ENCODE measurements at places on chromosomes 2 and 18.
A peak's percentile ranks its signal among the peaks of the same experiment; 100 is the strongest.

DNA sequence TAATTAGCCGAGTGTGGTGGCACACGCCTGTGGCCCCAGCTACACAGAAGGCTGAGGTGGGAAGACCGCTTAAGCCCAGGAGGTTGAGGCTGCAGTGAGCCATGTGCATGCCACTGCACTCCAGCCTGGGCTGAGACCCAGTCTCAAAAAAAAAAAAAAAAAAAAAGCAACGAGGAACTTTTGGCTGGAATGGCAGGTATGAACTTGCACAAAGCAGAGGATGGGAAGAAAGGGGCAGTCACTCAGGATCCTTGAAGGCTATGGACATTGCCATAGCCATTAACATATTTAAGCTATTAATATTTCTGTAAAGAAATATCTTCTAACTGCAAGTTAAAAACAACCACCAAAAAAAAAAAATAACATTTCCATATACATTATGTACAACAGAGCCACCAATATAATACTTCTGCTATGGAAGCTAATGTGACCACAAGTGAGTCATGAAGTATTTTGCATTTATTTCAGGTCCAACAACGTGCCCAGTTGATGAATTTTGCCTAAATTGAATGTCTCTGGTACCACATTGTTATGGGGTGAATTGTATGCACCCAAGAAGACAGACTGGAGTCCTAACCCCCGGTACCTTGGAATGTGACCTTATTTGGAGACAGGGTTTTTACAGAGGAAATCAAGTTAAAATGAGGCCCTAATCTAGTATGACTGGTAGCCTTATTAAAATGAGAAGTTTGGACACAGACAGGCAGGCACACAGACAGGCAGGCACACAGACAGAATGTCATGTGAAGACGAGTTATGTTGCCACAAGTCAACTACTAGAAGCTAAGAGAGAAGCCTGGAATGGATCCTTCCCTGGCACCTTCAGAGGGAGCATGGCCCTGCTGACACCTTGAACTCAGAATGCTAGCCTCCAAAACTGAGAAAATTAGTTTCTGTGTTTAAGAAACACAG is 102.8 kb downstream of the RBMS1 start:
- DNase-seq = no peak

DNA sequence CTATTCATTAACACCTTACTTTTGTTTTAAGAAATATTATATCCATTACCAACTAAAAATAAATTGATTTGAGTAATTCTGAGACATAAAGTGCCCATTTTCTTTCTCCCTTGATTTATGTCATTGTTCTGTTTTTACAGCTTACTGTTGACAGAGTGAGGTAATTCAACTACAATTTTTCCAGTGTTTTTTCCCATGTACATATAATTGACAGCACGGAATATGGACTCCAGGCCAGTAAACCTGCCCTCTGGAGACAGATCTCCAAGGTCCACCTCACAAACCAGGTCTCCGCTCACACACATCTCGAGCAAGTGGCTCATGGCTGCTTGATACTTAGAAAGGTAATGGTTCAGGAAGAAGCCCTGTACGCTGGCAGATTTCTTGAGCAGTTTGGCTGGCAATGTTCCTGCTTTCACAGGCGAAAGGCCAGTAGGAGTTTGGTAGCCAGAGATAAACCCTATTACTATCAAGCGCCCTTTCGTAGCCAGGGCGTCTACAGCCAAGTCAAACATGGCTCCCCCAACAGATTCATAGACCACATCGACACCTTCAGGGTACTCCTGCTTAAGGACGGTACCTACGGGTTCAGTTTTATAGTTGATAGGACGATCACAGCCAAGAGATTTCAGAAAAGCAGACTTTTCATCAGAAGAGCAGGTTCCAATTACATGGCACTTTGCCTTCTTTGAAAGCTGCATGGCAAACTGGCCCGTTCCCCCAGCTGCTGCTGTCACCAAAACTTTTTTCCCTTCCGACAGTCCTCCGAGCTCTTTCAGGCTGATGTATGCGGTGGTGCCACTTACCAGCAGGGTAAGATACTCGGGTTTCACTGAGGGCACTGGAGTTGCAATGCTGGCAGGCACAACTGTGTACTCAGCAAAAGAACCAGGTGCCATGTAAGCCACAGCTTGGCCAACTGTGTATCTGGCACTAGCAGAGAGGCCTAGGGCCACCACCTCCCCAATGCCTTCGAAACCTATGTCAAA is 7.4 kb downstream of the PTGR3 start:
- DNase-seq = no peak

DNA sequence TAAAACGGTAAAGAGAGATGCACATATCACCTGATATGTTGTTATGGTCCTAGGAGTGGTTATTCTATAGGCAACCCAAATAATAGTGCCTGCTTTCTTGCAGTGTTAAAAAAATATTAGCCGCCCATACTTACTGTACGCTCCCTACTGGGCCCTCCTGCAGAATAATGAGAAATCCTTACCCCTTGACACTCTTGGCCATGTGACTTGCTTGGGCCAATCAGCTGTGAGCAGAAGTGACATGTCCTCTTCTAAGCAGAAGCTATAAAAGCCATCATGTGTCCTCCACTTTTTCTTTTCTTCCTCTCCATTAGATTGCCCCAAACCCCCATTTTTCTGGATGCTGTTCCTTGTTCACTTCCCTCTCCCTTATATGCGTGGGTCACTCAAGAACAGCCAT is 90.5 kb upstream of the SPRED2 start:
- DNase-seq = no peak

GRCh38 chr2:128783896-128784295 is 465.2 kb upstream of the HS6ST1 start:
- no peak for DNase-seq

DNA sequence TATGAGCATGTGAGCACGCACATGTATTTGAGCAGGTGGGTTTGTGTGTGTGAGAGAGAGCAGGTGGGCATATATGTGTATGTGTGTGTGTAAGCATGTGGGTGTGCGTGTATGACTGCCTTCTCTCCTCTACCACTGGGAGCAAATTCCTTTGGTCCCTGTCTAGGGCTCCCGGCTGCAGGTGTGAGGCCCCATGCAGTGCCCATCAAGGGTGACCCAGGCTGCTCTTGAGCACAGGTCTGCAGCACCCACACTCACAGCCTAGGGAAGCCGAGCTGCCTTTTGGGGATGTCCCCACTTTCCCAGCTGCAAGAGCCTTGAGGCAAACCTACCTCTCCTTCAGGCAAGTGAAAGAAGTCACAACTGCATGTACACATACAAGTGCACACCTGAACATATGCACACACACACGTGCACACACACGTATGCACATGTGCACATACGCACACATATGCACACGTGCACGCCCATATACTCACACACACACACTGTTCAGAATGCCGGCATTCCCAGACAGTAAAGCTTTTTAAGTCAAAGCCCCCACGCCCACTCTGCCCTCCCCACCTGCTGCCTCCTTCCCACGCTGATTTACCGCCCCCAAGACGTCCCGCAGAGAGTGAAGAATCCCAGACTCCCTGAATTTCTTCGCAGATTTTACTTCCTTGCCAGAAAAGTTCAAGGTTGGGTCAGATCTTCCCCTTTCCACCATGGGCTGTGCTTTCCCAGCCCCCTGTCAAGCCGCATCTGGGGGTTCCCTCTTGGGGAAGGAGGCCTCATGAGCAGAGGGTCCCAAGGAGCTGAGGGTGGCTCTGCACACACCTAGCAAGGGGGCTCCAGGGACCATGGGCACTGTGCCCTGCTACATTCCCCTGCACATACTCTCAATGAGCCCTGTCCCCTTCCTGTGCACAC is 170.6 kb downstream of the TWIST2 start:
- no peak for DNase-seq

DNA sequence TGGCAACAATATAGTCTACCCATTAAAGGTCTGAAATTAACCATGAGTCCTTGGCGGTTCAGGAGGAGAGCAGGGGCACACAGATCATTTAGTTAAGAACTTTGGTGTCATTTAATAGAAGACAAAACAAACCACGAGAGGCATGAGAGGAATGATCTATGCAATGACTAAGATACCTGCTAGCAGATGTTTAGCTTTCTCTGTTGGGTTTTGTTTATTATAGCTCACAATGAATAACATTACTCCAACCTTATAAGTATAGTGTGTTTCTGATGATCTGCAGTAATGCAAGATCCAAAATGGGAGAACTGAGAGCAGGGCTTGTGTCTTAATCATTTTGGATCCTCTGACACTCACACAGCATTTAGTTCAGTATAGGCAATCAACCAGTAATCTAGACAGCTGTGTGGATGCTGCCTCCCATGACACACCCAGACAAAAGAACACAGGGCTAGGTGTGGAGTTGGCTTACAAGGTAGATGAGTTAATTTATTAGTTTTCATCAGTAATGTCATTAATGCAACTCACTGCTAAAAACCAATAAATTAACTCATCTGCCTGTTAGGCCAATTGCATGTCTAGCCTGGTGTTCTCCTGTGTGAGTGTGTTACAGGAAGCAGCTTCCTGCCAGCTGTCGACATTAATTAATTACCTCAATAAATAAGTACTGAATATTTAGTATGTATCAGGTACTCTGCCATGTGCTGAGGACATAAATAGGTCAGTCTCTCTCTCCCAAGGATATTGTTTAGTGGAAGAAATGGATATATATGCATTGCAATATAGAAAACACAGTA is 92.3 kb downstream of the CLIP4 start:
- no peak for DNase-seq

GRCh38 chr18:73979742-73980141 is 167.9 kb downstream of the FBXO15 start:
- no peak for DNase-seq

- no peak for DNase-seq
Measured at GRCh38 chr2:104026725-104027124, 827.2 kb upstream of the POU3F3 start.

DNA sequence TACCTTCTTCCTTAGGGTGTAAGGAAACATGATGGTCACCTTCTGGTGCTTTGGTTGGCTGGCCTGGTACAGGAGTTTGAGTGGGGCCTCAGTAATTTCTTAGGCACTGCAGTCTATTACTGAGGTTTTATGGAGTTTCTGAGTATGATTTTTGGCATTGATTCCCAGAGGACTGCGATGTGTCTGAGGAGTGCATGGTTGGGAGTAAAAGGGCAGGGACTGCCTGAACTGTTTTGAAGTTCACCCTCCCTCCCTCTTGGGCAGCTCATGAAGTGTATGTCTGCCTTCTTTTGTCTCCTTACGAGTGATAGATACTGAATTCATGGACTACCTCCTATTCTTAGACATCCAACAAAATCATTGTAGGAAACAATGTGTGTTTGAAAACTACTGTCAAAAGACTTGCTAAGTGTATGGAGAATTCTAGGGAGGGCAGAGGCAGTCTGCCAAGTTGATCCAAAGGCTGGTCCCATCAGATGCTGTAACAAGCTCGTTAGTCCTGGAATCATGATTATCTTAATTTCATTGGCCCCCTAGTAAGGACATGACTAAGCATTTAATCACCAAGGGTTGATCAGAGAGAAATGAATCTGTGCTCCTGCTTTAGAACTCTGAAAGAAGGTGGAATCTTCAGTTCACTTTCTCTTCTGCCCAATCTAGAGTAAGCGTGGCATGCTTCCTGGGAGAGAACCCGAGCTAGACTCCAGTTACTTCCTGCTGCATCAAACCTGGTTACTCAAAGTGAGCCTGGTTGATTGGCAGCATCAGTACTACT is 26.5 kb downstream of the LYPD6B start:
- DNase-seq = no peak

- no peak for DNase-seq
Measured at GRCh38 chr18:58321986-58322385, 278.0 kb downstream of the NEDD4L start.

DNA sequence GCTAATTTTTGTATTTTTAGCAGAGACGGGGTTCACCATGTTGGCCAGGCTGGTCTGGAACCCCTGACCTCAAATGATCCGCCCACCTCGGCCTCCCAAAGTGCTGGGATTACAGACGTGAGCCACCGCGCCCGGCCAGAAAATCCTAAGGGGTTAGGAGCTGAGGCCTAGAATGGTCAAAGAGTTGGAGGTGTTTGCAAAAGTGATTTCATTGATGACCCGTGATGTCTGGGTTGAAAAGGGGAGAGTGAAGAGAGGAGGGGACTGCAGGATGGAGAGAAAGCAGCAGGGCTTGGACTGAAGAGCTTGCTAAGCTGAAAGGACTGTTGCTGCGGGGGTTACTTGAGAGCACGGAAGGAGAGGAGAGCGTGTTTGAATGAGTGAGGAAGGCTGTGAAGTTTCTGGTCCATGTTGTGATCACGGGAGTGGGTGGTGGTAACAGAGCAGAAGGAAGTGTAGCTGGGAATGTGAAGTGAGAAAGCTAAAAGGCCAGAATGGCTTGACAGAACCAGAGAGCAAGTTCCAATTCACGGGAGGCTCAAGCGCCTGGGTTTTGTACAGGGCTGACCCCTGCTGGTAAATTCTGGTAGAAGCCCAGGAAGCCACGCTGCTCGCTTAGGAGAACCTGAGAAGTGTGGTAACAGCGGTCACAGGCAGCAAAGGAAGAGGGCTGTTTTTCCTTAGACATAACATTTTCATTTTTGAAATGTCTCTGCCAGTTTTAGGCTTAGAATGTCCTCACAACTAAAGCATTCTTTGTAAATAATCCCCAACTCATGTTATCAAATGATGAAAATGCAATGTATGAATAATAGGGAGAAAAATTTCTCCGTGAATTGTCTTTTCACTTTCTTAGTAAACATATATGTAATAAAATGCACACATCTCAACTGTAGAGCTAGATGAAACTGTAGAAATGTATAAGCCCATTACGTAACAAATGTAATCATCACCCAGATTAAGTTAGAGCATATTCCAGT is 40.5 kb upstream of the ACTR2 start:
- DNase-seq = peak; percentile 30

- DNase-seq = no peak
Measured at GRCh38 chr2:216490061-216490460, 8.6 kb upstream of the RPL37A start.

GRCh38 chr2:38409156-38410102 is 32.4 kb upstream of the ATL2 start:
- DNase-seq = no peak

GRCh38 chr2:73156539-73157124 is 43.9 kb upstream of the RAB11FIP5 start:
- no peak for DNase-seq

GRCh38 chr2:191299010-191299409 is 53.8 kb downstream of the MYO1B start:
- no peak for DNase-seq

DNA sequence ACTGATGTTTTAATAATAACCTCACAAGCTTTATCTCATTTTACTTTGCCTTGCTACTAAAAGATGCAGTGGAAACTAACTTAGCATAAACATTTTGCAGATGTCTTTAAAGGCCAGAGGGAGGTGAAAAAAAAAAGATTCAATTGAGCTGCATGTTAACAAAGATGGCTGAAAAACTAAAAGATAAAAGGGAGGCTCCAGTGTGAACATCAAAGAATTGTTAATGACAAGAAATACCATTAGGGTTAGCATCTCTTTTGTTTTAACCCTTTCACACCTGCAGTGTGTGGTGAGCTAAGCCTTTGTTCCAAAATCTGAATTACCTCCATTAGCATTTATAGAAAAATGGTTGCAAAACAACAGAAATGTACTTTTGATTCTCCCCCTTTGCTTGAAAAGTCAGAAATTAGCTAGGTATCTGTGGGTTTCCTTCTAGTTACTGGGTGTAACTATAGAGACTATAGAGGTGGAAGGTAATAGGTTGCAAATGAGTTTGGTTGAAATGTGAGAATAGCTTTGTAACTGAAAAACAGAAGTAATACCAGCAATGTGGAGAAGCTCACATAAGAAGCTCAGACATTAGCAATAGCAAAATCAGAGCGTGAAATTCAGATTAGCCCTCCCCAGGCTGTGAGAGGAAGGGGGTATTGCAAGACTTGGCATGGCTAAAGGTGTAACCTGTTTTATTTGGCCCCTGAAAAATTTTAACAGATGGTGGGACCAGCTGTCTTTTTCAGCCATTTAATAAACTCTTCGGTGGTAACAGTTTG is 34.8 kb upstream of the SP5 start:
- DNase-seq = no peak

All from SK-N-MC (cell line).